Fibroblast of pulmonary artery (primary cell): ENCODE measurements at places on chromosomes 12 and 14.

- no peak for DNase-seq
These were observed 65.7 kb upstream of the CAPRIN2 start for GRCh38 chr12:30820406-30820946.

DNA sequence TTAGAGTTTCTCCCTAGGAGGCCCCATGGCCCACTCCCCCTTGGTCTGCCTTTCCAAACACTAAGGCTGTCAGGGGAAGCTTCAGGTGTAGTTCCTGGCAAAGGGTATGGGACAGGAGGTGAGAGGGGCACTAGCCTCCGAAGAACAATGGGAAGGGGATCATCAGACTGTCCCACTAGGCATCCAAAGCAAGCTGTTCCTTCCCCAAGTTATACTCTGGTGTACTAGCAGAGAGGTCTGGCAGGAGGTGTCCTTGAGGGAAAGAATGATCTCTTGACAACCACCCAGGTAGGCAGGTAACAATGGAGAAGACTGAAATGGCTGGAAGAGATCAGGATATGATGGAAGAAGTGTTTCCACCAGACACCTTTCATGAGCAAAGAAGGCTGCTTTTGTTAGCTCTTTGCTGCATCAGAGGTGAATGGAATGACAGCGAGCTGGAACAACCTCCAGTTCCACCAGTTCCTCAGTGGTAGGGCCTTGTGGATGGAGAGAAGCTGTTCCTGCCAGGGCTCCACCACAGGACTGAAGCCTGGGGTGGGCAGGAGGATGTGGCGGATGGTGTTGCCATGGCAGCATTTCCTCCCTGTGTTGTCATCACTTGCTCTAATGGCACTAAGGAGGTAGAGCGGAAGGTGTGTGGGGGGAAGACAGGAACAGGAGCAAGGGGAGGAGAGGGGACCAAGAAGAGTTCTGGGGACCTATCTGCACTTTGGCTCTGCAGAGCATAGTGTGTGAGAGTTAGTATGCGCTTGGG is 2.3 kb upstream of the AGAP2 start:
- DNase-seq = no peak

- no peak for DNase-seq
These were observed 399 bp downstream of the NCAPD2 start for GRCh38 chr12:6494258-6494743.

GRCh38 chr12:120496413-120497340 is 764 bp downstream of the DYNLL1 start:
- peak; percentile 67 for DNase-seq

- peak; percentile 42 for DNase-seq
These were observed 268.3 kb upstream of the PRKD1 start for GRCh38 chr14:30195941-30196340.

- no peak for DNase-seq
These were observed 340.6 kb downstream of the SEC23A start for GRCh38 chr14:38762426-38762825.

GRCh38 chr12:1638203-1638602 is 9.2 kb downstream of the WNT5B start:
- DNase-seq = no peak

- no peak for DNase-seq
These were observed 748.3 kb downstream of the C12orf50 start for GRCh38 chr12:87280893-87281292.

GRCh38 chr12:62762645-62763044 is 172.3 kb downstream of the PPM1H start:
- no peak for DNase-seq
